Activated CD8-positive, alpha-beta T cell treated with anti-CD3 and anti-CD28 coated beads, Interleukin-2, amount 10 ng/mL, durations not matched to agents 7 days and 5 days (primary cell): ENCODE measurements at places on chromosomes 2 and 18. TPM values are rescaled to one million over a fixed set of nuclear protein-coding genes. Genes with fewer than 3 reads are reported as not detected.

GRCh38 chr18:13621886-13622619 is 104.3 kb downstream of the FAM210A start:
- DNase-seq = no peak

DNA sequence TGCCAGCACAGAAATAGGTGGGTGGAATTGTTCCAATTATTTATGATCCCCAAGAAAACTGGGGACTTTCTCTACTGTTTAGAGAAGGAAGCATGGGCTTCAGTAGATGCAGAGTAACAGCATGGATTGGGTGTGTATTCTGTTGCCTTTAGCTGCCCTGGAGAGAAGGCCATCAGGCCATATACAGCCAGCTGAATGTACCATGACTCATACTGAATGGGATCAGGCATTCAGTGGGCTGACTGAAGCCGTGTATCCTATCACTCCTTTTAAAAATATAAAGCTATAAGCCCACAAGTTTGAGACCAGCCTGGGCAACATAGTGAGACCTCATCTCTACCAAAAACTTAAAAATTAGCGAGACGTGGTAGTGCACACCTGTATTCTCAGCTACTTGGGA is 16.7 kb upstream of the PLEKHM3 start:
- DNase-seq = no peak

DNA sequence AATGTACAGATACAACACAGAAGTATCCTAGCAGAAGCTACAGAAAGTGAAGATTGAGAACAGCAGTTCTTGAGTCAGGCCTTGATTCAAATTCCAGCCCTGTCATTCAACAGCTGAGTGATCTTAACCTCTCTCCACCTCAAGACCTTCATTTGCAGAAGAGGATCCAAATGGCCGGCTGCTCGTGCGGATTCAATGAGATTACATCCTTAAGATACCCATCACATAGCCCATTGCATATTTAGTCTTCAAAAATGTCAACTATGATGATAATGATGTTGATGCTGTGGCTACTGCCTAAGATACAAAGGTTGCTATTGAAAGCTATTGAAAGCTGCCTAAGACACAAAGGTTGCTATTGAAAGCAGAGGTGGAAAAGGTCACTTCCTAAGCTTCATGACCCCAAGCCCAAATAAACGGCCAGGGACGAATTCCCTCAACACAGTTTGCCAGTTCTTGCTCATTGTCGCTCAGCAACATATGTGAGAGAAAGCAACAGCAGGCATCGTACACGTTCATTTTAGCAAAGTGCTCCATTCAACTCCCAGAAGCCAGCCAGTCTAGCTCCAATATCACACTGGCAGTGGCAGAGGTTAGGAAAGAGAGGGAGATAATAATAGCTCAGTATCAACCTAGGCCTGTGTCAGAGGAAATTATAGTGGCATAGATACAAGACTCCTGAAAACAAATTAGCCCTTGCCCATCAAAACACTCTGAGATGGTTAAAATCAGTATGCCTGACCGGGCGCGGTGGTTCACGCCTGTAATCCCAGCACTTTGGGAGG is 36.1 kb downstream of the MRPL35 start:
- DNase-seq = no peak

GRCh38 chr2:77099961-77100360 is 422.2 kb downstream of the LRRTM4 start:
- DNase-seq = no peak

GRCh38 chr2:19577723-19578122 is 219.3 kb upstream of the OSR1 start:
- no peak for DNase-seq

DNA sequence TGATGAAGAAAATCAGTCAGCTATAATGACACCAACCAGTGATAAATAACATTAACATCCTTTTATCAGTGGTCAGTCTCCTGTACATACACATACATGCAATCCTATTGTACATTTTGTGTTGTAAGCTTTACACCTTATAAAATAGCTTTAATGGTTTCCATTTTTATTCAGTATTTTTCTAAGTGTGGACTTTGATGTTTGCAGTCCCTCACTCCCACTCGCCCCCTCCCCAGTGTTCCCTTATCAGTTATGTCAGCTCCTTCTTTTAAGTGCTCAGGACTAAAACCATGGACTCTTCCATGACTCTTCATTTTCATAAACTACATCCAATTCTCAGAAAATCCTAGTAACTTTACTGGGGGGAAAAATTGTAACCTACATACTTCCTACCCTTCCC is 713.0 kb downstream of the LRRTM4 start:
- DNase-seq = no peak

DNA sequence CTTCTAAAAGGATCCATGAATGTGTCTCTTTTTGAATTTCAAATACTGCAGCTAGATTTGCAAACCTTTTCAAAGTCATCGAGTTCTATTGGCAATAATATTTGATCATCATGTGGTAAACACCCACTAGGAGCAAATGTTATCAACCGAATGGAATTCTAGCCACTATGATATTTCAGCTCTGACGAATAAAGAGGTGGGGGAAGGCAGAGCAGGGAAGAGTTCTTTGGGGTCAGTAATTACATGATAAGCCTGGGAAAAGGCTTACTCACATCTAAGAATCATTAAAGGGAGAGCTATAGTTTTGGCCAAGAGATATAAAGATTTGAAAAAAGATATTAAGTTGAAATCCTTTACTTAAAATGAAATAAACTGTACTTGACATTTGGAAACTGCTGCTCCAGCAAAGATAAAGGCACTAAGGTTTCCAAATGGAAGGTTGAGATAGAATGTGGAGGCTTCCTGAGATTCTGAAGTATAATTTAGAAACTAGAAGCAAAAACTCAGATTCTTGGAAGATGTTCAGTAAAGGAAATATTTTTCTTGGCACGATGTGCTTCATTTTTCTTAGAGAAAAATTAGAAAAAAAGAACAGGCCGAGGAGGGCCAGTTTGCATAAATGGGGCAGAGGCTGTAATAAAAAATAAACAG is 104.7 kb upstream of the ARHGAP28 start:
- DNase-seq = no peak

GRCh38 chr2:169966454-169966853 is 139.2 kb downstream of the UBR3 start:
- no peak for DNase-seq

- no peak for DNase-seq
Observed at GRCh38 chr2:105399207-105399861, 483 bp upstream of the FHL2 start.

- no peak for DNase-seq
Observed at GRCh38 chr18:11884396-11885030, 23.6 kb downstream of the MPPE1 start.

GRCh38 chr2:216951171-216951570 is 91.3 kb upstream of the TNP1 start:
- DNase-seq = no peak

Gene SCLY
- 34.1 TPM for total RNA-seq

Gene G6PC2
- not detected for total RNA-seq

Gene PLGLB2
- total RNA-seq = 0.39 TPM

Gene IL1R2
- not detected for total RNA-seq

Gene OXER1
- total RNA-seq = not detected

Gene AOX1
- 0.08 TPM for total RNA-seq

Gene CCDC68
- total RNA-seq = not detected

Gene VSNL1
- total RNA-seq = not detected
